ENCODE measurements at places on chromosomes 6 and 20.

DNA sequence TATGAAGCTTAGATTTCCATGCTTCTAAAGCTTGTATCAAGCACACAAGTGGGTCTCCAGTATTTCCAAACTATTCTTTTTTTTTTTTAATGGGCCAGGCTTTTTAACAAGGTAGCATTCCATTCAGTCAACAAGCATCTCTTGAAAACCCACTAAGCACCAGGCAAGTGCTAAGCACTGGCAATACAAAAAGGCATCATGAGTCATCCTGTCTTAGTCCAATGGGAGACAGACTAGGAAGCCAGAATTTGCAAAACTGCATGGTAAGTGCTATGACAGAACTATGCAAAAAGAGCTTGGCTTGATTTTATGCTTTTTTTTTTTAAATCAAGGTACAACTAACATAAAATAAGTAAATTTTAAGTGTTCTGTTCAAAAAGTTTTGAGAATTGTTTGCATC lies 109.3 kb upstream of the DST start:
- DNase-seq, result no peak

DNA sequence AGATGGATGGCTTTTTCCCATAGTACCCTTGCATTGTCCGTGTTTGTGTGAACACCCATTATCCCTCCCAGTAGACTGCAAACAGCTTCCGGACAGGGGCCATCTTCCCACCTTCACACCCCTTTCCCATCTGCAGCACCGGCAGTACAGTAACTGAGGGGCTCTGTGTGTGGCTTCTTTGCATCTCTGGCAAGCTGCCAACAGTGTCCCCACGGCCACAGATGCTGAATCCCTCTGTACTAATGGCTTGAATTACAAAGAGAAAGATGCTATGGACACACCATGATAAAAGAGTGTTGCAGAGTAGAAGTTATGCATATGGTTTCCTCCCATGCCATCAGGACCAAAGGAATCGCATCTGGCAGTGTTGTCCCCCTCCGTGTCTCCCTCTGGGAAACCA lies 101.1 kb upstream of the CDYL start:
- DNase-seq, result no peak

GRCh38 chr20:695165-695866 lies 19.7 kb upstream of the SCRT2 start:
- DNase-seq, result no peak

- no peak for DNase-seq
Observed at GRCh38 chr20:44835661-44836221, 25.4 kb upstream of the RIMS4 start.

GRCh38 chr6:83417880-83418663 lies 12.8 kb downstream of the ME1 start:
- no peak for DNase-seq

DNA sequence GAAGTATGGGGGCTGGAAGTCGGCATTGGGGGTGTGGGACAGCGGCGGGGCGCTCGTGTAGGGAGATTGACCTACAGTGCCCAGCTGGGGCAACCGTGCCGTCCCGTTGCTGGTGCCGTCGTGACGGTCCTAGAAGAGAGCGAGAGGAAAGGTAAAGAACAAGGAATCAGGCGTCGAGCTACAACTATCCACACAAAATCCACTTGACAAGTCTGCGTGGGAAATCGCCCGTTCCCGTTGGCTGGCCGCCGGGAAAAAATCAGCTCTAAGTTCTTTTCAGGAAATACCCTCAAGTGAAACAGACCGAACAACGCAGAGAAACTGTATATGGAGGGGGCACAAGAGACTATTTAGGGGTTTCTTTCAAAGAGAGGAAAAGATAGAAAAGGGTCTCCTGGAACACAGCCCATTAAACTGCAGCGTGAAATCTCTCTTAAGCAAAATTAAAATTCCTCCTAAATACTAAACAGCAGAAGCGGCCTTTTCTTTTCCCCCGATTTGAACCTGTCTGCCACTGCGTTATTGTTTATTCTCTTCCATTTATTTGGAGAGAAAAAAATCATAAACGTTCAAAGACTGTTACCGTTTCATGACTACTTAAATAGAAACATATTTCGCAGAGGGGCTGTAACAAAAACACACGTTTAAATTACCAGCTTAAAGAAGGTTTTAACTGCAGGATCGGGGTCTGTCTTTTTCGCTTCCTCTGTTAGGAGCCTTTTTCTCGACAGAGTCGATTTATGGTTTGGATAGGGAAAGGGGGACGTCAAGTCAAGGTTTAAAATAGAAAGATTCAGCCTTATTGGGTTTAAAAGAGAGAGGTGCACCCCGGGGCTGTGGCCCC lies 4.4 kb downstream of the TFAP2A start:
- DNase-seq, result no peak

DNA sequence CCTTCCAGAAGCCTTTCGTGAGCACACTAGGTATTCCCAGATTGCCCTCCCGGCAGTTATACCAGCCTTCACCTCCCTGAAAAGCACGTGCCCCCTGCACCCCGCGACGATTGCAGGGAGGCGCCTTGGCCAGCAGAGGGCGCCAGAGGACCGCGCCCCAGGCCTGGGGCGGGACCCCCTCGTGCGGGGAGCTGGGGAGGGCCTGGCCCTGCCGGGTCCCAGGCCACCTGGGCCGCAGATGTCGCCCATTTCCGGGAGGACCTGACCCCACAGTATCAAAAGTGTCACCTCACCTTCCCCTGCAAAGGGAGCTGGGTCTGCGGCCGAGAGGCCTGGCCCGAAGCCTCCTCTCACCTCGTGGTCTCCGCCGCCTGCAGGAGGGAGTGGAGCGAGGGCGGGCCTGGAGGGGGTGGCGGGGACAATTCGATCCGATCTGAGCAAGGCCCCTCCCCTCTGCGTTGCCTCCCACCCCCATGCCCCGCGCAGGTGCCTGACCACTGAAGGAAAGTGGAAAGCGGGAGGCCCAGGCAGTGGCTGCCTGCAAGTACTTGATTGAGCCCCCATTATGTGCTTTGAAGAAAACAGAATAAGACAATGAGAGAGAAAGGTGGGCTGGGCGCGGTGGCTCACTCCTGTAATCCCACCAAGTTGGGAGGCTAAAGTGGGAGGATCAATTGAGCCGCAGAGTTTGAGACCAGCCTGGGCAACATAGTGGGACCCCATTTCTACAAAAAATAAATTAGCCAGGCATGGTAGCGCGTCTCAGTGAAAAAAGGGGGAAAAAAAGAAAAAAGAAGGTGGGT lies 3.5 kb upstream of the SNAI1 start:
- DNase-seq, result peak; percentile 39

GRCh38 chr20:1827974-1828785 lies 67.0 kb upstream of the SIRPA start:
- DNase-seq, result no peak

GRCh38 chr6:56796196-56796532 lies 153.5 kb upstream of the DST start:
- DNase-seq, result no peak

DNA sequence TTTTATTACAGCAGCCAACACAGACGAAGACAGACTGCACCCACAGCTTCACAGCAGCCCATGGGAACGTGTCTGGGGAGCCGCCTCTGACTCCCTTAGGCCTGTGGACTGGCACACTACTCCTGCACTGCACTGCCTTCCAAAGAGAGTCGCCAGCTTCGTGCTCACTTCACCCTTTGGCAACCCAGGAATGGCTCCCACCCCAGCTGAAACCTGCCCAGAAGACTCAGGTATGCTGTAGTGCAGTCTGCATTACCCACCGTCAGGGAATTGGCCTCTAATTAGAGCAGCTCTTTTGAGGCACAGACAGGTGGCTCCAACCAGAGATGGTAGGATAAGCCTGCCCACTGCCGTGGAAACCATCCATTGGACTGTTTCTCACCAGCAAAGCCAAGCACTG lies 39.9 kb upstream of the FRMD1 start:
- no peak for DNase-seq

GRCh38 chr6:6962086-6962485 lies 145.7 kb upstream of the RREB1 start:
- no peak for DNase-seq

DNA sequence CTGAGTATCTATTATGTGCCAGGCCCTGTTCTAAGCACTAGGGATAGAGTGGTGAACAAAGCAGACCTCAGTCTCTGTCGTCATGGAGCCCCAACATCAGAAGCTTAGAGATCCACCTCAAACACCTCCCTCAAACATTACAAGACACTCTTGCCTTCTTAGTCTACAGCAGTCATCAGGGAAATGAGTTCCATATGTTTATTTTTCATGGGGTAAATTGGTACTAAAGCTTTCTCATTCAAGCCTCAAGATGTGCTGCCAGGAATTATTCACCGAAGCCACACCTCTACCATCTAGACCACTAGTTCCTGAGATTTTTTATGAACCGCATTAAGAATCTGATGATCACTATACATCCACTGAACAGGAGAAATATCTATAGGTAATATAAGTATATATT lies 59.0 kb upstream of the TFB1M start:
- no peak for DNase-seq

DNA sequence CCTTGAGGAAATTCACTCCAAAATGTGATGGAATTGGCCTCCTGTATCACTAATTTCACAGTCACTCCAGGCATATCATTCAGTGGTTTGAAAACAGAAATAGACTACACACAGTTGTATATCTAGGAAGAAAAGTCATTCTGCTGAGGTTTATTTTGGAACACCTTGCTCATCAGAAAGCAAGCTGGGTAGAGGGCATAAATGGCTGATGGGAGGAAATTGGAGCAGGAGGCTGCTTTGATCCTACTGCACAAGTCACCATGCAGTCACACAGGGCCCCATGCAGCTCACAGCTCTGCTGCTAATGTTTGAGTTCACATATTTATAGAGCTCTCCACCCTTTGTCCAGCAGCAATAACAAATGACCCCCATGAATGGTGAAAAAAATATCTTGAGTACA lies 12.3 kb downstream of the NHLRC1 start:
- DNase-seq, result no peak

- no peak for DNase-seq
Observed at GRCh38 chr6:168264593-168265335, 54.8 kb downstream of the DACT2 start.

- no peak for DNase-seq
Observed at GRCh38 chr6:31927863-31928671, 550 bp downstream of the C2 start.

- no peak for DNase-seq
Observed at GRCh38 chr6:94713446-94713845, 863.9 kb upstream of the MANEA start.

GRCh38 chr6:39752835-39753724 lies 27.9 kb upstream of the KIF6 start:
- DNase-seq, result no peak

GRCh38 chr6:77987035-77987384 lies 334.2 kb downstream of the MEI4 start:
- DNase-seq, result no peak

GRCh38 chr20:31719644-31720485 lies 2.8 kb downstream of the BCL2L1 start:
- no peak for DNase-seq

GRCh38 chr20:22796469-22797077 lies 212.2 kb upstream of the FOXA2 start:
- no peak for DNase-seq

GRCh38 chr6:100662264-100662663 lies 197.5 kb upstream of the SIM1 start:
- DNase-seq, result no peak

DNA sequence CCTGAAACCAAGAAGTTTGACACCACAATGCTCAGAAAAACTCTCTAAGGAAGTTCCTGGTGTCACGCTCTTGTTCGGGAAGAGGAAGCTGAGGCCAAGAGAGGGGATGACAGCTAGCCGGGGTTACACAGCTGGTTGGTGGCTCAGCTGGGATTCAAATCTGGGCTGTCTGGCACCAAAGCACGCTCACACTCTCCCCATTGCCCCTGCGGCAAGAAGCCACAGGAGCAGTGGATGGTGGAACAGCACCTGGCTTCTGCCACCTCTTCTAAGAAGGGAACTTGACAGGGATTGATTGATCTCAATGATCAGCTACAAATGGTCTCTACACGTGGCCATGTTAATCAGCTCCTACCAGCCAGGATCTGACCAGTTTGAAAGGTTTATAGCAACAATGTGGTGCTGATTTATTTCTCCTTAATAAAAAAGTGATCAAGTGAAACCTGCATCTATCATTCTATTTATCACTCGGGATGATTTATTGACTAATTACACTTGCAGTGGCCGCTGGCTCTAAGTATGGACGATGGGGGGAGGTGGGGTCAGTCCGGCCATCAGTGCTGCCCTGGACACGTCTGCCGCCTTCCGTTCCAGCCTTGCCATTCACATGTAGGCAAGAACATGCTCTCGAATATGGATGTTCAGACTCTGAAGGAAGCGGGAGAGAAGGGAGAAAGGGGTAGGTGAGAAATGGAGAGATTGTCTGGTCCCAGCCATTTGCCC lies 71.9 kb upstream of the TOP1 start:
- no peak for DNase-seq

GRCh38 chr20:57663681-57664451 lies 43.6 kb upstream of the ZBP1 start:
- no peak for DNase-seq

DNA sequence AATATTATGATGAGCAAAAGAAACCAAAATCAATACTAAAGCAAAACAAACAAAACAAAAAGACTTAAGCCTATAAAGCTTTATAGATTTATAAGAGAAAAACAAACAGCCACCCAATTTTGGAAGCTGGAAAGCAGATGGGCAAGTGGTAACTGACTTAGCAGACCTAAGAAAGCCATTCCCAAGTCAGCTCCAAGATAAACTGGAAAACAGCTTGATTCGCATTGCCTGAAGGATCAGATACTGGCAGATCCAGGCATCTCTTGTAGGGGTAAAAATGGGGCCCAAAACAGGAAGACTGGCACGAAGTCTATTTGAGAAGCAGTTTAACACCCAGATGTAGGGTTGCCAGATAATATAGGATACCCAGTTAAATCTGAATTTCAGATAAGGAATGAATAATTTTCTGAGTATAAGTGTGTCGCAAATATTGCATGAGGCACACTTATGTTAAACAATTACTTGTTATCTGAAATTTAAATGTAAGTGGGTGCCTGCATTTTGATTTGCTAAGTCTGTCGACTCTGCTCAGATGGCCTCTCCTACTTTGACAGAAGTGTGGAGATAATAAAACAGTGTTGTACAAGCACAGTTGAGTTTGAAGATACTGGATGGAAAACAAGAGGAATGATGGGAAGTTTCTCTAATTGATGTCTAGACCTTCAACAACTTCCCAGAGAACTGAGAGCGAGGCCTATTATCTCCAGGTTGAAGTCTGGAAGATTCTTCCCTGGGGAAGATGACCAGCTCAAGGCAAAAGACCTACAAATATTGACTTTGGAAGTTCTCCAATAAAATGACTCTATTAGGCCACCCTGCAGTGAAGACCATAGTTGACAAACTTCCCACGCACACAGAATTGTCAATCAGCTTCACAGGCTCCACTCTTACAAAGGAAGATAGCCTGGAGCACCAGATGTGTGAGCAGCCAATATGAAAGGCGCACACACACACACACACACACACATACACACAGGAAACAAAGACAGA lies 113.4 kb downstream of the FAM50B start:
- no peak for DNase-seq

Data from stimulated activated CD8-positive, alpha-beta memory T cell treated with anti-CD3 and anti-CD28 coated beads, Interleukin-4, amount 100 ng/mL, for 1 hour (primary cell).